ENCODE measurements at places on chromosomes 7 and 10.

- no peak for DNase-seq
Observed at GRCh38 chr7:25795824-25796235, 356.2 kb upstream of the NFE2L3 start.

DNA sequence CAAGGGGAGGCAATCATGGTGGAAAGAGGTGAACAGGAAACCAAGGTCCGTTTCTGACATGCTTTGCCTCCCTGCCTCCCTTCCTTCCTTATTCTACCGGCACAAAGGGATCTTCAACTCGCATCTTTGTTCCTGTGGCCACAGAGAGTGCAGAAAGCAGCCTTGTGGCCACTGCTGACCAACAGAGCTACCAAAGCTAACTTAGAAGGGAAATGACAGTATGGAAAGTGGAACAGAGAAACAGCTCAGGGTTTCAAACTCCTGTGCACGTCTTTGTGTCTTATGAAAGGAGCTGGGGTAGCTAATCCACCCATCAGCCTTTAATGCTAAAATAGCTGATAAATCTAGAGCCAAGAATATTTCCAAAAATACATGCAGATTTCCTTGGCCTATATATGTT is 588.0 kb downstream of the SORCS1 start:
- no peak for DNase-seq

- DNase-seq = no peak
Observed at GRCh38 chr10:33241351-33241750, 93.1 kb downstream of the NRP1 start.

DNA sequence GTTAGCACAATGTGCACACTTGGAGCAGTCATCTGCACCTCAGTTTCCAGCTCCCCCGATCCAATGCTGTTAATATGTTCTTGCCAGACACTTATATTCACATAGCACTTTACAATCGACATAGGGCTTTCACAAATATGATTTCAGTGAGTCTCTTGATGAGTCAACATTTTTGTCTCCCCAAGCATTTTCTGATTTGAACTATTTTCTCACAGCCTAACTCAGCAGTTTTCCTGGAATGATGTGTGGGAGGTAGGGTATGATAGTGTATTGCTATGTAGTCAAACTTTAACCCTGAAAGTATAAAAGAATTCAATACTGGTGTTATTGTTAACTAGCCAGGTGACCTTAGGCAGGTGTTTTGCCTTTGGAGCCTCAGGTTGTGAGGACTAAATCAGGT is 82.5 kb upstream of the LRGUK start:
- DNase-seq = no peak

DNA sequence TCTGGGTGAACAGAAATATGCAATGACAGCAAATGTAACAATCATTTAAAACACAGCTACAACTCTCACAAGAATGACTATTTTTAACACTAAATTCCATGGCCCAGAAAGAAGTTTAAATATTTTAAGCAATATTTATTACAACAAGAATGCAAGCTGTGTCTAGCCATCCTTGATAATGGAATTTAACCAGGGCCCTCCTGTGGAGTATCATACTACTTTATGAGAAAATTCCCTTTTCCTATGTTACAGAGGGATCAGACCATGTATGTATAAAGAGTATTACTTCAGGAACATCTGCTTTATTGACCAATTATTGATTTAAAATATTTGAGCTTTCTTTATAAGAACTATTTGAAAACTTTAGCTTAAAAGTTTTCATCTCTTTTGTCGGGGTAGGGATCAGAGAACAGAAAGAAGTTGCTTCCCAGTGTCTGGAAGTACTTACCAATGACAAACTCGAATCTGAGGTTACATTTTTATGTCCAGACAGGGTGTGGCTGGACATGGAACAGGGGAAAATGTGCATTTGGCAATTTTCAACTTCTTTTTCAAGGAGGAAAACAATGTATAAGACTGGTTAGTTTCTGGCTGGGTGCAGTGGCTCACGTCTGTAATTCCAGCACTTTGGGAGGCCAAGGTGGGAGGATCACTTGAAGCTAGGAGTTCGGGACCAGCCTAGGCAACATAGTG is 48.3 kb upstream of the NRBF2 start:
- no peak for DNase-seq

DNA sequence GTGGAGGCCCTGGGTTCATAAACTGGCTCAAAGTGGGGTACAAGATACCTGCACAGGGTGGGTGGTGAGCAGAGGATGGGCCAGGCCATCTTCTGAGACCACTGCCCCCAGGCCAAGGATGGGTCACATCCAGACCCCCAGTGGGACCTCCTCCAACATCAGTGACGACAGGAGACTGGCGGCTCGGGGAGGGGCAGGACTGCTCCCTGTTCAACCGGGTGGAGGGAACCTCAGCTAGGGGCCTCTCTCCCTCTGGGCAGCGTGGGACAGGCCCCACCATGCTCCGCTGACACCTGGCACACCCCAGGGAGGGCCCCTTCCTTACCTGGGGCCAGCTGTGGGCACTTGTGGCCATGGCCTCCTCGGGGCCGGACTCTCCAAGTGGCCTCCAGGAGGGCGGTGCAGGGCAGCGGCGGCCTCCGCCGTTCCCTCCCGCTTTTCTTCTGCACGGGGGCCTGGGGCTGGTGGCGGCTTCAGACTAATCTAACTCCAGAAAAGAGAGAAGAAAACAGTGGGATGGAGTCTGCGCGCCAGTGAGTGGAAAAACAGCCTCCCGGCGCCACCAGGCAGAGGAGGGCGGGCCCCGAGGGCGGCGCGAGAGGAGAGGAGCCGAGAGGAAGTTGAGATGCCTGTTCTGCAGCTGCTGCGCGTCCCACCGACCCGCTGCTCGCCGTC is at the start of gene CALHM2:
Gene CALHM2 (minus strand): TSS at position 540 of the 675 bp plus-strand sequence. CDS start 2,429 bp downstream, outside the sequence.
- peak; percentile 38 for DNase-seq

DNA sequence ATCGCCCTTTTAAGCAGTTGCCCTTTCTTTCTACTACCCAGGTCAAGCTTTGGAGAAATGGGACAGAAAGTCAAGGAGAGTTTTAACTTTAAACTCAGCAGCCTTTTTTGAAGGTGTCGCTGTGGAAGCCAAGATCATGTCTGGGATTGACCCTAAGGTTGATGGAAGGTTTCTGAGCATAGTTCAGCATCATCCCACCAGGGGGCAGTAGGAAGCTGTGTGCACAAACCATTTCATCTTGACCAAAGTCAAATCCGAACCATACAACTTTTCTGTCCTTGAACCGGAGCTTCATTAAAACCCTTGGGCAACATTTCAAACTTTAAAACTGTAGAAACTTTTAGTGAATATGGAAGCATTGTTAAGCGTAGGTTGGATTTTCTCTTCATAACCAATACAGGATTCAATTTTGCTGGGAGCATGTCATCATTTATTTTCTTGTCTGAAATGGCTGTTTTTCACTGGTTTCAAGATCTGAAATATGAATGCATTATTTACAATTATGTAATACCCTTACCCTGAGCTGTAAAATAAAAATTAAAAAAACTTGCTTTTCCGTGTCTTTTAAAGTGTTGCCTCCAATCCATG is 214.4 kb upstream of the KIAA1217 start:
- no peak for DNase-seq

DNA sequence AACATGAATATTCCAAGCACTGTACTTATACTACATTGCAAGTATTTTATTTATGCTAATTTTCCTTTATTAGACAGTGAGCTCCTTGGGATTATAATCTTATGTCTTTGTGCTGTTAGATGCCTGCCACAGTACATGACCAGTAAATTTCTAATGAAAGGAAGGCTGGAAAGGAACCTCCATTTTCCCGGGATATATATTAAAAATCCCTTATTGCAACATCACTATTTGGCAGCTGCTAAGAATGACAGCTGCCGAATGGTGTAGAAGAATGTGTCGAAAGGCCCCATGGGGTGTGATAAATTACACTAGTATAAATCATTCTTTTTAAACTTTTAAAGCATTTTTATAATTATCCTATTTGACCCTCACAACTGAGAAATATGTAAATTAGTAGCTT is 59.1 kb downstream of the TFAM start:
- DNase-seq = no peak

DNA sequence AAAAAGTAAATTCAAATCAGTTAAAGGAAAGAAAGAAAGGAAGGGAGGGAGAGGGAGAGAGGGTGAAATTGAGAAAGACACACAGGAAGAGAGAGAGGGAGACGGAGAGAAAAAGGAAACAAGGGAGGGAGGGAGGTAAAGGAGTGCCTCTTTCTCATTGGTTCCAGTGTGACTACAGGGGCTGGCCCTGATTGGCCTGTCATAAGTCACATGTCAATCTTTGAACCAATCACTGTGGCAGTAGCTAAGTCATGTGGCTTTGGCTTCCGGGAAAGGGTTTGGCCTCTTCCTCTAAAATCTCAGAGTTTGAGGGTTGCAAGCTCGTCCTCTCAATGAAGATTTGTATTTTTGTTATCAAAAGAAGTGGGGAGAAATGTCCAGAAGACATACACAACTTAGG is 150.2 kb downstream of the RAB11FIP2 start:
- DNase-seq = no peak

- DNase-seq = no peak
Observed at GRCh38 chr7:74338366-74339108, 49.3 kb downstream of the CLIP2 start.

DNA sequence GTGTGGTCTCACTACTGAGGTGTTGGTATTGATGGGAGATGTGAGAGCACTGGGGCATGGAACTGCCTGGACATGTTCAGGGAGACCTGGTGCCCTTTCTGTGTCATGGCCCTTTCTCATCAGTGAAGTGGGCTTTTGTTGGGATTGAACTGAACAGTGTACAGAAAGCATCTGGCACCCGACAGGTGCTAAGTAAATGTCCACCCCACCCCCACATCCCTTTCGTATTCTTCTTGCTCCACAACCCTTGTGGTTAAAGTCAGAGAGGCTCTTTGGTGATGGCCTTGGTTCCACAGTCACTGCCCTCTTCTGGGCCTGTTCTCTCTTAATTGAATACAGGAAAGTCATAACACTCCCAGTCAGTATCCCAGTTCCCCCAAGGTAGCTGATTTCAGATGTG is 5.4 kb downstream of the NOM1 start:
- DNase-seq = no peak

DNA sequence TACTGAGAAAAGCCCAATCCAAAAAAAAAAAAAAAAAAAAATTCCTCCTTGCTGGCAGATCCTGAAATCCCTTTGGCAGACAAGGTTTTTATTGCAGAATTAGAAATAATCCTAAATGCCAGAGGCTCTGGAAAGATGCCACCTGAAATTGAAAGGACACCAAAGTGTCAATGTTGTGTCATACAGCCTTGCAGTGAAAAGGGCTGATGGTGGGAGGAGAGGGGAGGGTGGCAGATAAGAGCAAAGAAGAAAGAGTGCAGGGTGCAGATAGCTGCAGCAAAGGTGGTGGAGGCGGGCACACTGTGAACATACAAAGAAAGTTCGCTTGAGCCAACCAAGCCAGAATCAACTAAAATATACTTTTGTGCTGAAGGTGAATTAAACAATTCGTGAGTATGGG is 8.2 kb upstream of the OPTN start:
- DNase-seq = no peak

- DNase-seq = peak; percentile 76
Observed at GRCh38 chr10:43138757-43139241, 554 bp downstream of the CSGALNACT2 start.

DNA sequence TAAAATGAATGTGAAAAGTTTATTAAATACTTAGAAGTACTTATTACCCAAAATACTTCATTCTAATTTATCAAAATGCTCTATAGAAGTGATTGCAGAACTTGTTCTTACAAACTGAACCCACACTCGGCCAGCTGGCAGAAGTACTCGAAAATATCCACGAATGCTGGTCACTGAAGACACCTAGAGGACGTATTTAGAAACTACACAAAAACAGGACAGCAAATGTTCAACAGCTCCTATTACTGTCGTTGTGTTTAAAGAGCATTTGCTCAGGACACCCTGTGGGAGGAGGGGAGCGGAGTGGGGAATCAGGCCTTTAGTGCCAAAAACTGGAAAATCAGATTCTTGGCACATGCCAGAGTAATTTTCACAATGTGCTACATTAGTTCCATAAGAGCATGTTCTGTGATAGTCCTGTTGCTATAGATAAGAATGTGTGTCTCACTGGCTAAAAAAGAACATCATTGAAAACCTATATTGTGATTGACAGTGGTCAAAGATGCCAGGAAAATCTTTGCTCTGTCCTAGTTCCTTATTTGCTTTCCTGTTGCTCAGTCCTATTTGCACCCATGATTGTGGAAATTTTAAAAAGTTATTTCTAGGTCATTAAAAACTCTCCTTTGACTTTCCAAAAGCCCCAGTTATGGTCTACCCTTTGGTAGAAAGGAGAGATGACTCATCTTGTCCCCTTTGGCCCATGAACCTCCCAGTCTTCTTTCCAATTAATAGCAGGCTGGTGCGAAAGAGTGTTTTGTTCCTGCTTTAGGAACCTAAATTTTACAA is 49.0 kb upstream of the NRBF2 start:
- DNase-seq = peak; percentile 5

- DNase-seq = no peak
Observed at GRCh38 chr10:11881477-11882417, 58.6 kb downstream of the PROSER2 start.

DNA sequence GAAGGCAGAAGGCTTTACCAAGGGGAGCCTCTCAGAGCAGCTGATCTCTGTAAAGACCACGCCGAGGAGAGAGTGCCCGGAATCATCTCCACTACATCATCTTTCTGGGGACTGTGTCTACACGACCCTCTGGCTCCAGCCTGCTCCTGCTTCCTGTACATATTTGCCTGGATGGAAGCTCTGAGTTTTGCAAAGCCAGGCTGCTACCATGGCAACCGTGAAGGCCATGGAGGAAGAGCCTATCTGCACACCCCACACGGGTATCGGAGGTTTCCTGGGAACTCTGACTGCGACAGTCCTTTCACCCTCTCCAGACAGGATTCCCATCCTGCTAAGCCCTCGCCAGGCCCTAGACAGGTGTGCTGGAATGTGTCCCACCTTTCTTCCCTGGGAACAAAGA is 83.4 kb upstream of the TNRC18 start:
- DNase-seq = no peak

- DNase-seq = no peak
Observed at GRCh38 chr7:99027241-99027640, 116.7 kb downstream of the SMURF1 start.

DNA sequence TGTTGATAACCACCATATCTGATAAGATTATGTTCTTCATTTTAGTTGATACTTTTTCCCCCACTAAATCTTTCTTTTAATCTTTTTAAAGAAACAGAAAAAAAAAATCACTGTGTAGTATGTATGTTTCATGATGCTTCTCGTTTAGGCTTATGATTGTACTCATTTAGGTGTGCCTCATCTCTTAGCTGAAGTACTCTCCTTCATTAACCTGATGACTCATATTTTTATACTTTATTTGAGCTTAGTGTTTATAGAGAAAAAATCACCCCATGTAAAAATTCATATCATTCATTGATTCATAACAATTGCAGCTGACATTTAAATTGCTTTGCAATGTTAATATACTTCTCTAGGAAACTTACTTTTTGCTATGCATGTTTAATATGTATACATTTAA is 158.9 kb downstream of the MLLT10 start:
- no peak for DNase-seq

All from CD8-positive, alpha-beta memory T cell (primary cell).